AG09309 (cell line): ENCODE measurements at places on chromosomes 12 and 14.

DNA sequence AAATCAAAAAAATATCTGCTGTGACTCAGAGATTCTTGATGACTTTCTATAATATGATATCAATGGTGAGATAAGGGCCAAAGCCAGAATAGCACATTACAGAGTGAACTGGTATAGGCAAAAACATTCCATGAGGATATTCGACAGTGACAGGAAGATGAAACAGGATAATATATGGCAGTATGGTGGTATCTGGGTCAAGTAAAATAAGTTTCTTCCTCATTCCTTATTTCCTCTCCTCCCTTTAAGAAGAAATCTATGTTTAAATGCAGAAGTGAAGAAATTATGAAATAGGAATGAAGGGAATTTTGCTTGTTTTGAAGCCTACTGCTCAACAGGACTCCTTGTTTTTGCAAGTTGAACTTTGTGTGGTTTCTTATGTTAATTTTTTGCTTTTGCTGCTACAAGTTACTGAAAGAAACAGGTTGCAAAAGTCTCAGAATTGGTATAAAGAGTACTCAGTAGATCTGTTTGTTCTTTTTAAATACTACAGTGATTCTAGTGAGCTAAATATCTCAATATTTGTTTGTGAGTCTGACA is 7.0 kb downstream of the ACSS3 start:
- no peak for DNase-seq

DNA sequence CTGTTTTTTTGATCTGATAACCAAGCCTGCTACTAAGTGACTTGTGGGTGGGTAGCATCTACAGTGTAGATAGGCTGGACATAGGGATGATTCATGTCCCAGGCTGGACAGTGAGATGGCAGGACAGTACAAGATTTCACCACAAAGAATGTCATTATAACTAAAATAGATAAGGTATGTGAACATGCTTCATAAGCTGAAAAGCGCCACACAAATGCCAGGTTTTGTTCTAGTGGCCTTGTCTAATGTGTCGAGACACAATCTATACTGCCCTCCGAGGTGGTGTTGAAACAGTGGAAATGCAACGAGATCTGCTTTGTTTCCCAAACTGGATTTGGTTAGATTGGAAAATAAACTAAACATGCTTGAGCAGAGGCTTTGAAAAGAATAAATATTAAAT is 4.4 kb downstream of the LGALS3 start:
- DNase-seq = no peak

GRCh38 chr14:67482231-67483164 is 6.0 kb downstream of the TMEM229B start:
- no peak for DNase-seq

DNA sequence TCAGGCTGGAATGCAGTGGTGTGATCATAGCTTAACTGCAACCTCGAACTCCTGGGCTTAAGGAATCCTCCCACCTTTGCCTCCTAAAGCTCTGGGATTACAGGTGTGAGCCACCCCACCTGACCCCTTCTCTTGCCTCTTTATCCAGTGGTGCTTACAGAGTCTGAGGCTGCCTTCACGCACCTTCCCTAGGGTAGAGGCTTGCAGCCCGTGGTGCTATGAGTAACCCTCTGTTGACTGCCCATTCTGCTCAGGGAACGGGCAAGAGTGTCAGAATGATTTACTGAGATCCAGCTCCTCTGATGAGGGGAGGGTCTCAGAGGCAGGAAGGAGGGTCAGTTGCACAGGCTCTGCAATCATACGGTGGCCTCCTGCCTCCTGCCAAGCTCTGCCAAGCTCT is 125.1 kb upstream of the TBX3 start:
- no peak for DNase-seq

- DNase-seq = no peak
Measured at GRCh38 chr14:93587330-93587729, 156.6 kb downstream of the UNC79 start.

GRCh38 chr14:68707482-68707881 is 85.4 kb downstream of the ZFP36L1 start:
- DNase-seq = no peak

DNA sequence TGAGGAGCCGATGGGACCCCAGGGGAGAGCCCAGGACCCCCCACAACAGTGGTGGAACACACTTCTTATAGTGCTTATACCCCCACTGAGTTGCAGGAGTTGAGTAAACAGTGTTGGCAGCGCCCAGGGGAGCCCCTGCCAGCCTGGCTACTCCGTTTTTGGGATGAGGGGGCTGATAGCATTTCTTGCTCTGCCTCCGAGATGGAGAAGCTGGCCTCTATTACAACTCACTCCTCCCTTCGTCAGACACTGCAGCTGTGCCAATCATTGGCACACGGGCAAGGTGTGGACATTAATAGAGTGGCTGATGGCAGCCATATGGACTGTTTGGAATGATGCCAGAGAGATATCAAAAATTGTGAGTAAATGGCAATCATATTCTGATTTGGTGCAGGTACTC is 94.9 kb upstream of the TMPO start:
- no peak for DNase-seq

DNA sequence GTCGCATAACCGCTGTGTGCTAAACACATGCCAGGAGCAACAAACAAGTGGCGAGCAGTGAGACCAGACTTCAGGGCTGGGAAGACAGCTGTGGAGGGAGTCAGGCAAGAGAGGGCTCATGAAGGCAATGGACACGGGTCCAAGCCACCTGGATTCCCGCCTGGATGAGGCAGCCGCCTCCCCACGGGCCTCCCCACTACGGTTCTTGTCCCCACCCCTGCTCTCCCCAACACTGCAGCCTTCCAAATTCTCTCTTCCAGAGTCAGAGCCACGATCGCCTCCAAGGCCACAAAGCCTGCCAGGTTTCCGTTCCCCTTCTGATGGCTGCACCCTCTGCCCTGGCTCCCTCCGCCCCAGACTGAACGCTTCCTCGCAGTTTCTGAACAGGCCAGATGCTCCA is 36.1 kb upstream of the PIWIL1 start:
- DNase-seq = no peak

- no peak for DNase-seq
Measured at GRCh38 chr12:100186071-100186470, 14.5 kb upstream of the ACTR6 start.

GRCh38 chr12:79451365-79451764 is 239.4 kb downstream of the PAWR start:
- DNase-seq = no peak

DNA sequence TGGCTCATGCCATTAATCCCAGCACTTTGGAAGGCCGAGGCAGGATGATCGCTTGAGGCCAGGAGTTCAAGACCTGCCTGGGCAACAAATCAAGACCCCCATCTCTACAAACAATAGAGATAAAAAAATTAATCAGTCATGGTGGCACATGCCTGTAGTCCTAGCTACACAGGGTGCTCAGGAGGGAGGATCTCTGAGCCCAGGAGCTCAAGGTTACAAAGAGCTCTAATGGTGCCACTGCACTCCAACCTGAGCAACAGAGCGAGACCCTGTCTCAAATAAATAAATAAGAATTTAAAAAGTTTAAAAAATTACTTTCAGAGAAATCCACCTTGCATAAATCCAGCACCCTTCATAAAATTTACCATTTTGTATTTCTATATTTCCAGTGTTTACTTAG is 2.2 kb downstream of the KLRF1 start:
- no peak for DNase-seq

DNA sequence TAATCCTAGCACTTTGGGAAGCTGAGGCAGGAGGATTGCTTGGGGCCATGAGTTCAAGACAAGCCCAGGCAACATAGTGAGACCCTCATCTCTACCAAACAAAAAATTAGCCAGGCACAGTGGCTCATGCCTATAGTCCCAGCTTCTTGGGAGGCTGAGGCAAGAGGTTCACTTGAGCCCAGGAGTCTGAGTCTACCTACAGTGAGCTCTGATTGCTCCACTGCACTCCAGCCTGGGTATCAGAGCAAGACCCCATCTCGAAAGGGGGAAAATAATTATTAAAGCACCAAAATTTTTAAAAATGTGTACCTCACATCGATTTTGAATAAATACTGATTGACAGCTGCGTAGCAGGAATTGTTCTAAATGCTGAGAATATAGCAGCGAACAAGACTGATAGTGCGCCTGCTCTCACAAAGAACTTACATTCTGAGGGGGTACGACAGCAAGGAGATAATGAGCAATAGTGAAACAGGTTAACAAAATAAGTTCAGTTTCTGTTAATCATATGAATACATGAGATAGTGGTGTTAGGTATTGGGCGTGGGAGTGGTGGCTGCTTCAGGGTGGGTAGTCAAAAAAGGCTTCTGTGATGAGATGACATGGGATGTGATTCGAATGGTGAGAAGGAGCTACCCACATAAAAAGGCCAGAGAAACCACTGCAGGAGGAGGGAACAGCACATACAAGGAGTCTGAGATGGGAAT is 19.6 kb downstream of the HCFC2 start:
- DNase-seq = no peak

- DNase-seq = no peak
Measured at GRCh38 chr12:64688219-64688618, 71.0 kb downstream of the GNS start.

- DNase-seq = no peak
Measured at GRCh38 chr12:24950231-24950834, 1.4 kb upstream of the BCAT1 start.

GRCh38 chr12:116693286-116694227 is 44.3 kb downstream of the SPRING1 start:
- no peak for DNase-seq

GRCh38 chr12:117881517-117881916 is 87.3 kb downstream of the KSR2 start:
- DNase-seq = no peak

- DNase-seq = no peak
Measured at GRCh38 chr12:78239544-78239943, 408.9 kb downstream of the NAV3 start.

DNA sequence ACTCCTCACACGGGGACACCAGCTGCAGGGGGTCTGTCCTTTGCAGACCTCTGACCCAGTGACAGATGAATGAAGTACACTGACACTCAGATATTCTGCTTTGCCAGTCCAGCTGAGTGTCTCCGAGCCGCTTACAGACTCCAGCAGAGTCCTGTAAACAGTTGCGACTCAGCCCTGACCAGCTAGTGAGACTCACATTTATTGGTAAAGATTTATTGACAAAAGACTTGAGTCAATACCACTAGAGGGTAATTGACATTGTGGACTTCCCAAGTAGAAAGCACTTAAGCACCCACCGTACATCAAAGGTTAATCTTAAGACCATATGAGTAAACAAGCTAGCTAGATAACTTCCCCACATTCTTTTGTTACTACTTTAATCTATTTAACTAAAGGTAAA is 9.8 kb upstream of the FKBP4 start:
- DNase-seq = no peak

DNA sequence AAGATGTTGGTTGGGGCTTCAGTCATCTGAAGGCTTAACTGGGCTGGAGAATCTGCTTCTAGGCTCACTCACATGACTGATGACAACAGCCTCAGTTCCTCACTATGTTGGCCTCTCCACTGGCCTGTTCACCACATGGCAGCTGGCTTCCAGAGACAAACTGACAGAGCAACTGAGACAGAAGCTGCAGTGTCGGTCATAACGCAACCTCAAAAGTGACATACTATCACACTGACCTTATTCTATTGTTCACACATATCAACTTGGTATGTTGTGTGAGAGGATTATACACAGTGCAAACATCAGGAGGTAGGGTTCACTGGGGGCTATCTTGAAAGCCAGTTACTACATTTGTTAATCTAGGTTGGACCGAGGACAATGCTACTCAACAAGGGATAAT is 92.9 kb downstream of the PAWR start:
- no peak for DNase-seq

GRCh38 chr12:90921536-90921935 is 33.4 kb downstream of the CCER1 start:
- DNase-seq = no peak

GRCh38 chr12:124852329-124852831 is 11.3 kb downstream of the SCARB1 start:
- no peak for DNase-seq

DNA sequence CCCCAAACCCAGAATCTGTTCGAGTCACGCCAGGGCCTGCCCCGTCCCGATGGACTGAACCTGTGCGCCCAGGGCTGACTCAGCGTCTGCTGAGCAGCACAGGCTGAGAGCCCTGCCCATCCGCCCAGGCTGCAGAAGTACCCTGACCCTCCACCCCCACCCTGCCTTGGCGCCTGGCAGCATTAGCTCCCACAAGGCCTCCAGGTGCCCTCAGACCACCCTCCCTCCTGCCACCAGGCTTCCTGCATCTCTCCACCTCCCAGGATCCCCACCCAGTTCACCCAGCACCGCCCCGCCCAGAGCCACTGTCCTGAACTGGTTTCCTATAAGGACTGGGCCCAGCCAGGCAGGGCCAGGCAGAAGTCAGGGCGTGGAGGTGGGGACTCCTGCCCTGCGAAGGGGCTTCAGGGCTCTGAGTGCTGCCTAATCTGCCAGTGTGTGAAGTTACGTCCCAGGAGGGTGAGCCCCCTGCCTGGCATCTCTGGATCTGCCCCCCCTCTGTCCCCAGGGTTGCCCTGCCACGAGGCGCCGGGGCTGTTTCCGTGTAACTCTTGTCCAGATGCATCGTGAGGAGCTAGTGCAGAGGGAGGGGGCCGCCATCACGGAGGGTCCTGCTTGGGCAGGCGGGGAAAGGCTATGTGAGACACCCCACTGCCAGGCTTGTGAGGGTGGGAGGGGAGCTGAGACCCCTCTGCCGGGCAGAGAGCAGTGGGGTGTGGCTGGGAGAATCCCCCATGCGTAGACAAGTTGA is 9.1 kb downstream of the ADSS1 start:
- DNase-seq = no peak

- no peak for DNase-seq
Measured at GRCh38 chr12:32854097-32854496, 42.5 kb downstream of the PKP2 start.

DNA sequence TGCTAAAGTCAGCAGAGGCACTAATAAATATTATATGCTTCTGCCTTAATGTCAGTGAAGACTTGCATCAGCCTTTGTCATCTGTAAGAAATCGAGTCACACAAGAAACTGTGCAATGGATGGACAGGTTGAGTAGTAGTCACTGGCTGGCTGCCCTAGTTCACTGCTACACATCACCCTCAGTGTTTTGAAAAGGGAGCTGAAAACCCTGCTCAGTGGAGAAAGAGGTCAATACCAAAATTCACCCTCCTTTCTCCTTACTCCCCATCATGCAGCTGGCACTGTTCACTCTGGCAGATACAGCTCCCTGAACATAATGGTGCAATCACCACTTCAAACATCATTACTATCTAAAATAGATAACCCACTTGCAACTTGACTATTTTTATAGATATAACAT is 6.6 kb downstream of the ANKS1B start:
- no peak for DNase-seq

- no peak for DNase-seq
Measured at GRCh38 chr14:86796221-86797074, 1196.5 kb downstream of the GALC start.

DNA sequence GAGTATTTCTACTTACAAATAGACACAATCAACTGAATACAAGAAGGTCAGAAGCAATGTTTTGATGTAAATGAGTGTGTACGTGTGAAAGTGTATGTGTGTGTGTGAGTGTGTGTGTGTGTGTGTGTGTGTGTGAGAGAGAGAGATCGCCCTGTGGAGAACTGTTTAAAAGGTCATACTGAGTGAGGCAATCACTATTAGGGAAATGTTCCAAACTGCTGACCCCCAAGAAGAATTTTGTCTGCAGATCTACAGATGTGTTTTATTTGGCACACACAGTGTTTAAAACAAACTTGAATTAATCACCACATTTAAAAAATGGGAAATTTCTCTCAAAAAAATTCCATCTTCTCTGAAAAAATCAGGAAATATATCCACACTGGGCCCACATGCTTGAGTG is 1069.1 kb downstream of the SLC6A15 start:
- DNase-seq = no peak

GRCh38 chr12:64633940-64634337 is 23.6 kb downstream of the RASSF3 start:
- DNase-seq = no peak

- DNase-seq = no peak
Measured at GRCh38 chr12:75533239-75533638, 21.8 kb upstream of the KRR1 start.
